Myometrial cell (primary cell): ENCODE measurements at places on chromosomes 1 and 21. TPM values are rescaled to one million over a fixed set of nuclear protein-coding genes. Genes with fewer than 3 reads are reported as not detected.

The LCA5L gene
- total RNA-seq = 1.2 and 2.3 TPM in 2 replicates

The ENAH gene
- total RNA-seq = 29.7 and 38.6 TPM in 2 replicates

The PCP4L1 gene
- total RNA-seq = not detected in 2 replicates

The C1orf94 gene
- not detected in 2 replicates for total RNA-seq

The ZNF593OS gene
- total RNA-seq = 0.29 TPM in 1 of 2 replicates, not detected in the other

The SLC26A9 gene
- total RNA-seq = not detected in 2 replicates

The SPRR1A gene
- not detected in 2 replicates for total RNA-seq

The OR2G6 gene
- total RNA-seq = not detected in 2 replicates

The GJB5 gene
- not detected in 2 replicates for total RNA-seq

The IRF6 gene
- total RNA-seq = 0.18 TPM in 1 of 2 replicates, not detected in the other

The KIAA1614 gene
- total RNA-seq = 7.3 and 8.4 TPM in 2 replicates

The NGF gene
- not detected in 2 replicates for total RNA-seq

The GAS5 gene
- 389 and 390 TPM in 2 replicates for total RNA-seq

The CAPN8 gene
- not detected in 2 replicates for total RNA-seq

The FHAD1 gene
- 1.6 TPM in 1 of 2 replicates, not detected in the other for total RNA-seq

The PADI3 gene
- not detected in 2 replicates for total RNA-seq

The C1orf87 gene
- total RNA-seq = not detected in 2 replicates

The SLC22A15 gene
- total RNA-seq = 1.4 and 3.4 TPM in 2 replicates

The LRRIQ3 gene
- total RNA-seq = 0.89 and 1.7 TPM in 2 replicates

The RNU1-3 gene
- not detected in 2 replicates for total RNA-seq

The NPR1 gene
- 4.4 and 6.1 TPM in 2 replicates for total RNA-seq

The OXCT2 gene
- 5.1 TPM in 1 of 2 replicates, not detected in the other for total RNA-seq

The PHLDA3 gene
- total RNA-seq = 115 and 141 TPM in 2 replicates

The TNFRSF1B gene
- total RNA-seq = 15.6 and 30.0 TPM in 2 replicates

The AMY2A gene
- total RNA-seq = not detected in 2 replicates

The NFIA gene
- 6.7 and 9.8 TPM in 2 replicates for total RNA-seq

The SSU72 gene
- total RNA-seq = 104 and 107 TPM in 2 replicates

The CYP2J2 gene
- 0.18 TPM in 1 of 2 replicates, not detected in the other for total RNA-seq

The CELA2A gene
- total RNA-seq = not detected in 2 replicates

The RNU1-2 gene
- total RNA-seq = not detected in 2 replicates

The MIXL1 gene
- not detected in 2 replicates for total RNA-seq

The TDRD5 gene
- total RNA-seq = not detected in 2 replicates

The IL20 gene
- not detected in 2 replicates for total RNA-seq

The B3GALT5 gene
- total RNA-seq = under 0.01 TPM in 1 of 2 replicates, not detected in the other

The NBPF11 gene
- total RNA-seq = 1.4 and 1.7 TPM in 2 replicates

The RAB42 gene
- 3.4 and 13.5 TPM in 2 replicates for total RNA-seq

The NFASC gene
- total RNA-seq = not detected in 2 replicates

The TAL1 gene
- not detected in 2 replicates for total RNA-seq
